SK-MEL-5 (cell line): ENCODE measurements at places on chromosomes 6 and 20. TPM values are rescaled to one million over a fixed set of nuclear protein-coding genes. Genes with fewer than 3 reads are reported as not detected.

Gene ZBP1
- total RNA-seq = 0.16 TPM in 1 of 2 replicates, not detected in the other

Gene NKX2-4
- 1.4 and 1.8 TPM in 2 replicates for total RNA-seq

Gene ZNF451
- 33.9 and 41.9 TPM in 2 replicates for total RNA-seq

Gene SLC22A2
- not detected in 2 replicates for total RNA-seq

Gene EYS
- 0.03 TPM in 1 of 2 replicates, not detected in the other for total RNA-seq
